Left lobe of liver (tissue), 2 donors: ENCODE measurements at places on chromosomes 3 and 15. TPM values are rescaled to one million over a fixed set of nuclear protein-coding genes. Genes with fewer than 3 reads are reported as not detected.

- DNase-seq = no peak
Observed at GRCh38 chr15:65738649-65739048, 53.4 kb downstream of the DENND4A start.

Gene XXYLT1
- total RNA-seq = 2.8 TPM

- DNase-seq = no peak
Observed at GRCh38 chr3:82558081-82558480, 796.6 kb upstream of the GBE1 start.

Gene TIGIT
- total RNA-seq = 0.10 TPM

GRCh38 chr3:66597308-66597863 lies 96.6 kb upstream of the LRIG1 start:
- DNase-seq = no peak

DNA sequence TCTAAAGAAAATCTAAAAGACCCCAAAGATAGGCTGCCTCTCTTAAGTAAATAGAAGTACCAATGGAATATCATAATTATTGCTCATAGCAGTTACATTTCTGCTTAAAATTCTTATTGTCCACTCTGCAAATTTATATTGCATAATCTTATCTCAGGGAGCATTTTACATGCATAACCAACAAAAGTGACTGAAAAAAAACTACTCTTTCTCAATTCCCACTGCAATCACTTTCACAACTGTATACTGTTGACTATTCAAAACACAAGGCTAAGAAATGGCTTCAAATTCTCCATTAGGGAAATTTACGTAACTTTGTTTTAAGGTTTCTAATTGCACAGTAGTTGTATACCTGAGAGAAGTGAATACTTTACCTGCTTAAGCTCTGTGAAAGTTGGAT lies 56.3 kb downstream of the HMG20A start:
- DNase-seq = no peak

DNA sequence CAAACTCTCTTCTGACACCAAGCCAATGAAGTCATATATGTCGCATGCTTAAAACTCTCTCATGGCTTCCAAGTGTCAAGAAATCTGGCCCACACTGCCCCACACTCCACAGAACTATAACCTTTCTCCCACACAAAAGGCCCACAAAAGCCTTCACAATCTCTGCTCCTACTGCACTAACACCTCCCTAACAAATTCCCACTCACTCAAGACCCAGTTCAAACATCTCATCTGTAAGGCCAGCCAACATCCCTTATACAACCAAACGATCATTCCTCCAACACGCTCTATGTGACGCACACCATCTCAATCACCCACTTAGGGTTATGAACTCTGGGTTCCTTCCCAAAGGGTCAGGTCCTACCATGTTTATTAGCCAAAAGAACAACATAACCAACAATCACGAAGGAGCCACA lies 13.5 kb downstream of the TBC1D2B start:
- no peak for DNase-seq

DNA sequence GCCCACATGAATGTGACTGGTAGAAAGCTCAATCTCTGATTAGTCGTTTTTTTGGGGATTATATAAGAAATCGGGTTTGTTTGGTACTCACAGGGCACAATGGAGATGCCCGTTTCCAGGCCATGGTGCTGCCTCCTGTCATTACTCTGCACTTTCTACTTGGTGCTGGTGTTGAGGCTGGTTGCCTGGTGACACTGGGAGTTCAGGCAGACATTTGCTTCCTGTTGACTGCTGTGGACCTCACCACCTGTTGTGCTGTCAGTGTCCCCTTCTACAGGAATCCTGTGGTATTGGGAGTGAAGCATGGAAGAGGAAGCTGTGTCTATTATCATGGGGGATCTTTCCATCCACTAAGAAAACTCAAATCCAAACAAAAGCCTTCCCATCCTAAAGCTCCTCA lies 227.2 kb upstream of the TBL1XR1 start:
- no peak for DNase-seq

DNA sequence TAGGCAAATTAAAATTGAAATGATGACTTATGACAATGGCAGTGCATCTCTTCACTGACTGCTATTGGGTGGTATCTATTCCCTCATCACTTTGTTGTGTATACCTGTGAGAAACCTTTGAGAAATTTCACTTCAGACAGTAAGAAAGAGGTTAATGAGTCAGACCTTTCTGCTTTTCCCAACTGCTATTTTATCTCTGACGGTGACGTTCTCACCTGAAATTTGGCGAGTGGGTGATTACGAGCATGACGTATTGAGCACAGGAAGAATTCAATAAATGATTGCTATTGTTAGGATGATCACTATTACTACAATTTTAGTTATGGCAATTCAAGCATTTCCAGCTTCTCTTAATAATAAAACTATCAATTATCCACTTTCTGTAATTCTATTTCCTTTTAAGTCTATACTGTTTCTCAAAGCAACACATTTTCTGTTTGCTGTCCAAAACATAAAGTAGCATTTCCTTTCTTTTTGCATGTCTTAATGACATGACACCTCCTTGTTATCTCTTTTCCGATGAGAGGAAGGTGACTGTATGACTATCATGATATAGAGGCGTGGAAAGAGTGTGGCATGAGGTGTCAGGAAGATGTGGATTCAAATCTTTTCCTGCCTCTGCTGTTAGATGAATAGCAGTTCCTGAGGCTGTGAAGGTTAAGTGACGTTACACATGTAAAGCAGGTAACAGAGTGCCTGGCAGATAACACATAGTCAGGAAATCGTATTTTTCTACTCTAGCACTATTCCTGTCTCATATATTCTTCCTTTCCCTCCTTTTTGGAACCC lies 504.9 kb upstream of the SEMA6D start:
- DNase-seq = no peak

- DNase-seq = peak; percentile 75
Observed at GRCh38 chr3:170488802-170489201, 70.1 kb downstream of the CLDN11 start.

Gene ZIC4
- 0.45 TPM for total RNA-seq

Gene NOP10
- 56.4 TPM for total RNA-seq

GRCh38 chr15:44657378-44657777 lies 6.1 kb downstream of the SPG11 start:
- no peak for DNase-seq

DNA sequence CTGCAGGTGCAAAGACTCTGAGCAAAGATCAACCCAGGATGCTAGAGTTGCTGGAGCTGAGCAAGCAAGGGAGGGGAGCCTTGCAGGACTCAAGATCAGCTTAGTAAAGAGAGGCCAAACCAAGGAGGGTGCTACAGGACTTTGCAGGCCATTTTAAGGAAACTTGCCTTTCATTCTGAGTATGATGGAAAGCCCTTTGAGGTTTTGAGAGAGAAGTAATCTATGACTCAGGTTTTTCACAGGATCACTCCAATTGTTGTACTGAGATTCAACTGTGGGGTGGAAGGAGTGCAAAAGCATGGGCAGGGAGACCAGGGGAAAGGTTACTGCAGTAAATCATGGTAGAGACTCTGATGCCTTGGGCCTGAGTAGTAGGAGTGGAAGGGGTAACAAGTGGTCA lies 260.4 kb upstream of the GPR149 start:
- DNase-seq = no peak

Gene CNTN3
- total RNA-seq = 5.7 TPM

Gene IL5RA
- not detected for total RNA-seq

Gene ZDHHC23
- total RNA-seq = 11.7 TPM

DNA sequence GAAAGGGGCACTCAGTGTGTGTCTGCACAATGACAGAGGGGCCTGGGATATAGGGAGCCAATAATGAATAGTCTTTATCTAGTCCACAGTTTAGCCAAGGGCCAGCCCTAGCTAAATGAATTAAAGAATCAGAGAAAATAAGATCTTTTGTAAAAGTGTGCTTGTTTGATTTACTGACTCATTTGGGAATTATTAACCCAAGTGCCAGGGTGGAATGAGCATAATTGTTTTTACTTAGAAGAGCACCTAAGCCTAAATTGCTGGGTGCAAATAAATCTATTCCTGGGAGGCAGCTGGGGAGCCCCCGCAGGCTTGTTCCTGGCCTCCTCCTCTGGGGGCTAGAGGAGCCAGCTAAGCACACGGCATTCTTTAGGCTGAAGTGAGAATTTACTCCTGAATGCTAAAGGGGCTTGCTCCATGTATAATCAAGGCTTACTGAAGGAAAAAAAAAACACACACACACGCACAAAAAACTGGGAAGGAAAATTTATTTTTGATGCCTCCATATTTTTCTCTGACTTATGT lies 405.3 kb upstream of the SUCLG2 start:
- DNase-seq = no peak

- DNase-seq = no peak
Observed at GRCh38 chr3:39220407-39221140, 28.2 kb upstream of the XIRP1 start.

DNA sequence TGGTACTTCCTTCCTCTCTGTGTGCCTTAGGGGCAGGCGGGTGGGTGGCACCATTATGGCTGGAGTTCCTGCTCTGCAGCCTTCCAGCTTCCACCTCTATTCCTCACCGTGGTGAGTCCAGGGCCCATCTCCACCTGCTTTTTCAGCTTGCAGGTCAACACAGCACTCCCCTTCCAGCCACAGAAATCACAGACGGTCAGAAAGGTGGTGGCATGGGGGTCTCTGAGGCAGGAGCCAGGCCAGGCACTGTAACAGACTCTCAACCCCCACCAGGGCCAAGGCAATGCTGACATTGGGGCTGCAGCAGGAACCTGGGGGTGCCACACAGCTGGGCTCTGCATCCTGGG lies 16.6 kb downstream of the KLF15 start:
- no peak for DNase-seq

GRCh38 chr15:95326431-95327182 lies 1003.9 kb upstream of the NR2F2 start:
- DNase-seq = no peak

Gene ANKRD34C
- not detected for total RNA-seq

Gene DNAH1
- total RNA-seq = 9.6 TPM

Gene CD80
- 0.23 TPM for total RNA-seq

- DNase-seq = no peak
Observed at GRCh38 chr3:13785351-13785750, 94.5 kb downstream of the WNT7A start.

Gene MYZAP
- 0.58 TPM for total RNA-seq

Gene IMPG2
- 0.03 TPM for total RNA-seq

GRCh38 chr3:25534007-25534406 lies 105.9 kb downstream of the RARB start:
- no peak for DNase-seq

Gene PROK2
- 0.25 TPM for total RNA-seq

- DNase-seq = no peak
Observed at GRCh38 chr15:64141798-64142512, 9.6 kb upstream of the SNX22 start.
